Midbrain (tissue), 1 donor: ENCODE measurements at places on chromosomes 7 and 10.

DNA sequence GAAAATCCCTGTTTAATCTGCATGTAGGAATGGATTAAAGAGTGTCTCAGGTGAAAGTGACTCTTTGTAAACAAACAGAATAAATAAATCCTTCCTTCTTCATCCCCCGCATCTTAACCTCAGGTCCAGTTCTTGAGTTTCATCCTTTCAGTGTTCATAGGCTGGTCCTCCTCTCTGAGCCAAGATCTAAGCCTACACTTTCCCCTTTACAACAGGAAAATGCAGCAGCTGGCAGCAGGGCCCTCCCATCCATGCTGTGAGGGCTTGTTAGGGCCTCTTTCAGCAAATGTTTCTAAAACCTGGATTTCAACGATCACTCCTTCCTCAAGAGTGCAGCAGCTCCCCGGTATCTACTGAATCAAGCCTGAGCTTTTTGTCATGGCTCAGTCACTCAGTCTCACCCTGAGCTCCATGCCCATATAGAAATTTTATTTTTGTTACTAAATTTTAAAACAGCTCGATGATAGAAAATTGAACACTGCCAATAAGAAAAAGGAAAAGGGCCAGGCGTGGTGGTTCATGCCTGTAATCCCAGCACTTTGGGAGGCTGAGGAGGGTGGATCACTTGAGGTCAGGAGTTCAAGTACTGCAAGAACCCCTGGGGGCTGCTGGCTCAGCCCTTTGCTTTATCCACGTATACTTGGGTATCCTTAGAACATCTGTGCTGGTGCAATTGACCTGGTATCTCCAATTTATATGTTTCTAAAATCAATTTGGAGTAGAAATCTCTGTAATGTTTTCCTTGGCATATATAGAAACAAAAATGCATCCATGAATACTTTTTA is 15.6 kb downstream of the BLNK start:
- DNase-seq = no peak

DNA sequence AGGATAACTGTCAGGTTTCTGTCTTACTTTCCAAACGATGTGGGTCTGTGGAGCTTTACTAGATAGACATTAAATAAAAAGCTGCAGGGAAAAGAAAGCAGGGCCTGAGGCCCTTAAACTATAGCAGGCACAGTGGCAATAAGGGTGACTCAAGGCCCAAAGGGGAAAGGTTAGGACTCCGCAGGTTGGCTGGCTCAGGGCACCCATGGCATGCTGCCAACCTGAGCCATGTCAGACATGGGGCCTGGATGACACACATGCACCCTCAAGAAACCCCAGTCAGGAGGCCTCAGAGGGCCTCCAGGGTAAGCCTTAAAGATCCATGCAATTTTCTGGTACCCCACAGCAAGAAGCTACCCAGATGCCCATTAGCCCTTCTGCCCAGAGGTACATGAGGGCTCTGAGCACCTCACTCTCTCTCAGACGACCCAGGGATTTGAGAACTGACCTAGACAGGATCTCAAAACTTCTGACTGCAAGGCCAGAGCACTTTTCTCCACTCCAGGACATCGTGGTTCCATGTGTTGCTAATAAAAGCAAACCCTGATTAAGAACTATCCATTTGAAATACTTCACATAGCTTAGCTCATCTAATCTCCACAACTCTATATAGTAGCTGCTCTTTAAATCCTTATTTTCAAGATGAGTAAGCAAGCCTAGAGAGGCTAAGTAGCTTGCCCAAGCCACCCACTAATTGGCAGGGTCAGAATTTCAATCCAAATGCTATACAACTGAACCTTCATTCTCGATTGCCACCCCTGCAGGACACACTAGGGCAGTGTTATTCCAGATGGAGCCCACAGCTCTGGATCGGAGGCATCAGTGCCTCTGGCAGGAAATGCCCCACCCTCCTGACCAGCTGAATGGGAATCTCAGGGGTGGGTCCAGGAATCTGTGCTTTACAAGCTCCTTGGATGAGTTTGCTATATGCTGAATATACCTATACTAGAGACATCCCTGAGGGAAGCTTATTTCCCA is 132.5 kb upstream of the EFCAB10 start:
- no peak for DNase-seq

- no peak for DNase-seq
Measured at GRCh38 chr7:64811767-64812166, 17.5 kb downstream of the ZNF138 start.

DNA sequence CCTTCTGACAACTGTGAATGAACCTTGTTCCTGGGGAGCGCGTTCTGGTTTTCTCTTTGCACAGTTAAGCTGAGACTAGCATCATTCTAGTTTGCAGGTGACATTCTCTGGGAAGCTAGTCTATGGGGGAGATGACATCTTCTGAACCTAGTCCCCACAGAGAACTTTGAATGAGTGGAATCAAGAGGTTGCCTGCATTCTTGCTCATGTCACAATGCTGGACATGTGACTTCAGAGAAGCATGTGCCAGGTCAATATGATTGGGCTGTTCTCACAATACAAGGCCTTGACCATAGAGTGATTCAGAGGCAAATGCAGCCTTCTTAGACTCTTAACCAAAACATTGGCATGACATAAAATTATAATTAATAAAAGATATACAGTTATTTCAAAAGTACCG is 22.1 kb downstream of the KLLN start:
- no peak for DNase-seq

- no peak for DNase-seq
Measured at GRCh38 chr10:1873661-1874315, 136.5 kb upstream of the ADARB2 start.

GRCh38 chr10:10869592-10869991 is 148.1 kb upstream of the CELF2 start:
- DNase-seq = no peak

GRCh38 chr7:134452419-134452838 is 6.5 kb downstream of the AKR1B1 start:
- DNase-seq = no peak

DNA sequence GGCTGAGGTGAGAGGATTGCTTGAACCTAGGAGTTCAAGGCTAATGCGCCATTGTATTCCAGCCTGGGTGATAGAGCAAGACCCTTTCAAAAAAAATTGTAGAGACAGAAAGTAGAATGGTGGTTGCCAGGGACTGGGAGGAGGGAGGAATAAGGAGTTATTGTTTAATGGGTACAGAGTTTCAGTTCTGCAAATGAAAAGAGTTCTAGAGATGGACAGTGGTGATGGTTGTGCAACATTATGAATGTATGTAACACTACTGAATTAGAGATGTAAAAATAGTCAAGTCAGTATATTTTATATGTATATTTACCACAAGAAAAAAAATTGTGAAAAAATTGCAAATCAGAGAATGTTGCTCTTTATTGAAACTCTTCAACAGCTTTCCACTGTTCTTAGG is 266.5 kb upstream of the NPY start:
- DNase-seq = no peak
